CD4-positive, alpha-beta T cell treated with Interleukin-1 beta for 1 hour (primary cell): ENCODE measurements at places on chromosomes 16 and 17.

- peak; percentile 86 for DNase-seq
Measured at GRCh38 chr16:75433732-75434413, 570 bp upstream of the CFDP1 start.

- DNase-seq = no peak
Measured at GRCh38 chr16:72542102-72542501, 370.1 kb upstream of the PMFBP1 start.

DNA sequence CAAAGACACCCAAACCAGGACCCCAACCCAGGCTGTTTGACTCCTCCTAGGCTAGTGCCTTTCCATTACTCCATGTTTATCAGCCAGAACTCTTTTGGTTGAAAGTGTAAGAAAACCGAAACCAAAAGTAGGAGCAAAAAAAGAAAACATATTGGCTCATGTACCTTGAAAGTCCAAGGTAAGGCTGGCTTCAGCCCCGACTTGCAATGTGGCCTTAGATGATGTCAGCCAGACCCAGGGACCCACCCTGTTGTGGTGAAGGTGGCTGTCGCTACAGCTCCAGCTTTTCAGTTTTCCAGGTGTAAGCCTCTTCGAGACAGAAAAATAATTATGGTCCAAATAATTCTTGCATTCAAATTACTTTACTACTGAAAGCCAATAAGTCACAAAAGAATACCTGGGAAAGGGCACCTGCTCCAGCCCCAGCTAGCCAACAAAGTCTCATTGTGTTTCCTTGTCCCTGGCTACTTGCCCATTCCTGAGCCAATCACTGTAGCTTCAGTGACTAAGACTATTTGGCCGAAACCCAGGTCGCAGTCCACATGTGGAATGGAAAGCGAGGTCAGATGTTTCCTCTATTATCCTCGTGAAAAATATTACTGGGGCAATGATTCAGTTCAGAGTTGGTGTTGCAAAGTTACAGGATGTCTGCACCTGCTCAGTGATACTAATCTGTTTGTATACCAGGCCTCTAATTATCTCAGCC lies 20.7 kb downstream of the DNAH9 start:
- no peak for DNase-seq

GRCh38 chr17:7997186-7997585 lies 5.2 kb upstream of the GUCY2D start:
- peak; percentile 39 for DNase-seq

DNA sequence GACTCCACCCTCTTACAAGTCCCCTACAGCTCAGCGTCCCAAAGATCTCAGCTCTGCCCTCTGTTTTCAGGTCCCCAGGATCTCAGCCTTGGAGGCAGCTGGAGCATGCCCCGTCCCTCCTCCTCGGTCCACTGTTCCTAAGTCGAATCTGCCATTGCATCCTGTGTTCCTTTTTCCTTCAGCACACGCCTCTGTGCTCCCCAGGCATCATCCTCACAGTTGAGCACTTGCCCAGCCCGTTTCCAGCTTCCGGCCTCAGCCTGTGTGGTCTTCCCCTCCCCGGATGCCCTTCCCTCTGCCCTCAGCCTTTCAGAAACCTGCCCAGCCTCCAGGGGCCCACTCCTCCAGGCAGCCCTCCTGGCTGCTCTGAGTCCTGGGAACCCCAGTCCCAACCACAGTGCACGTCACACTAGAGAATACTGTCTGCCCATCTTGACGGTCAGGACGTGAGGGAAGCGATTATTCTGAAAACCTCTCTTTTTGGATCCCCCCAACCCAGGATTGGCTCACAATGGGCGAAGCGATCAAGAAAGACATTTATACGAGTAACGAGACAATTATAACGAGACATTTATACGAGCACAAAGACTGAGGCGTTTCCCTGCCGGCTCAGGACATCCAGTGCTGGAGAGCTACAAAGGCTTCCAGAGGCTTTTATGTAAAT lies 41.4 kb downstream of the RPH3AL start:
- DNase-seq = no peak

DNA sequence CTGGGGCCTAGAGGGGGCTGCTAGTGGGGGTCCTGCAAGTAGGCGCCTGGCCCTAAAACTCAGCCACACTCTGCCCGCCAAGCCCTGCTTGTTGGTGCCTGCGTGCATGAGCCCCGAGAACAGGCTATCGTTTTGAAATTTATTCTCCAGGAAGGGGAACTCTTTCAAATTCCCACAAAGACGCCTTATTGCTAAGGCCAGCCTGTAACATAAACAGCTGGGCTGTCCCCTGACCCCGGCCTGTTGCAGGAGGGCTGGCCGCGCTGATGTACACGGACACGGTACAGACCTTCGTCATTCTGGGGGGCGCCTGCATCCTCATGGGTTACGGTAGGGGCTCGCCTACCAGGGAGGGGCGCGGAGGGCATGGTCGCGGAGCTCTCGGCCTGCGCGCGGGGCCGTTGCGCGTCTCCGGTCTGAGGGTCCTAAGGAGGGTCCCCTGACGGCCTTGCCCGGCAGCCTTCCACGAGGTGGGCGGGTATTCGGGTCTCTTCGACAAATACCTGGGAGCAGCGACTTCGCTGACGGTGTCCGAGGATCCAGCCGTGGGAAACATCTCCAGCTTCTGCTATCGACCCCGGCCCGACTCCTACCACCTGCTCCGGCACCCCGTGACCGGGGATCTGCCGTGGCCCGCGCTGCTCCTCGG lies 4.3 kb downstream of the SLC5A2 start:
- DNase-seq = no peak

- no peak for DNase-seq
Measured at GRCh38 chr17:49822829-49823228, 25.0 kb downstream of the TAC4 start.

GRCh38 chr16:14496047-14496770 lies 133.9 kb downstream of the PARN start:
- no peak for DNase-seq

- no peak for DNase-seq
Measured at GRCh38 chr17:48628649-48629410, 2.7 kb upstream of the HOXB9 start.

GRCh38 chr17:2436316-2436905 lies 35.6 kb upstream of the MNT start:
- no peak for DNase-seq

GRCh38 chr17:41667280-41668041 lies 21.2 kb upstream of the EIF1 start:
- DNase-seq = no peak

DNA sequence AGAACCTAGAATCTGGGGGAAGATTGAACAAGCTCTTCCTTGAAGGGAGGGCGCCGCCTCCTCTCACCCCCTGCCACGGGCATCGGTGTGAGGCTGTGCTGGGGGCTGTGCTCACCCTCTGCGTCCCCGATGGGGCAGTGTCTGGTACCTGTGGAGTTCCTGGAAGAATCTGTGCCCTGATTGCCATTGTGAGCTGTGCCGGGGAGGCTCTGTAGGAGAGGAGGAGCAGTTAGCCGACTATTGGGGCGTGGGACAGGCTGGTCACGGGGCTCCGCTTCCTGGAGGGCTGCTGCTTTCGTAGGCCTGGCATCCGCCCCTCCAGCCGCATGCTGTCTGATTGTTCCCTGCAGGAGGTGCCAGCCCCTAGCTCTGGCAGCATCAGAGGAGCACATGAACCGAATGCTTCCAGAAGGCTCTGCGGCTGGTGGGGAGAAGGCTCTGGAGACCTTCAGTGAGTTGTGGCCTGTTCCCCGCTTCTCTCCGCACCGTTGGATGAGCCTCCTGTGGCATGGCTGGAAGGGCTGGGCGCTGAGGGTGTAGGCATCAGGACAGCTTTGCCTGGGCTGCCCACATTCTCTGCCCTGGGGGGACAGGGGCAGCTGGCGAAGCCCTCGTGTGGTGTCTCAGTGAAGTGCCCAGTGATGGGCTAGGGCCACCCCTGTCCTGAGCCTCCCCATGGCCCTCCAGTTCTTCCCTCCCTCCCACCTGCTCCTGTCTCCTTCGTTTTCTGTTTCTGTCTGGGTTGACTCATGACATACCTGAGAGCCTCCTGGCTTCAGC lies 86.9 kb downstream of the SEC14L1 start:
- no peak for DNase-seq

GRCh38 chr17:76511668-76512365 lies 10.6 kb upstream of the RHBDF2 start:
- DNase-seq = no peak

DNA sequence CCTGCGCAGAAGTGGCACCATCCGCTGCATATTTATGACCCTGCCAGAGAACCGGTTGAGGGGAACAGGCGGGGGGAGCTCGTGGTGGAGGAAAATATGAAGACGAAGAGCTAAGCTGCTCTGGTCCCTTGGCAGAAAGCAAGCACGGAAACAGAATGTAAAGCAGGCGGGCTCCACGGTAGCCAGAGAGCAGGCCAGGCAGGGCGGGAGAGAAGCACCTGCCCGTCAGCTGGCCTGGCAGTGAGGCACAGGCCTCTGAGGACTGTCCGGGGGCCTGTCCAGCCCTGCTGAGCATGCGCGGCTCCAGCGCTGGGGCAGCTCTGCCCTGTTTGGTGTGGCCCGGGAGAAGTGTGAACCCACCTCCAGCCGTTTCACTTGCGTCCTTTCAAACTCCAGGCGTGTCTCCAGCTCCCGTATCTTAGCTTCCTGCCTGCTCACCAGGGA lies 46.7 kb downstream of the PIPOX start:
- DNase-seq = no peak

DNA sequence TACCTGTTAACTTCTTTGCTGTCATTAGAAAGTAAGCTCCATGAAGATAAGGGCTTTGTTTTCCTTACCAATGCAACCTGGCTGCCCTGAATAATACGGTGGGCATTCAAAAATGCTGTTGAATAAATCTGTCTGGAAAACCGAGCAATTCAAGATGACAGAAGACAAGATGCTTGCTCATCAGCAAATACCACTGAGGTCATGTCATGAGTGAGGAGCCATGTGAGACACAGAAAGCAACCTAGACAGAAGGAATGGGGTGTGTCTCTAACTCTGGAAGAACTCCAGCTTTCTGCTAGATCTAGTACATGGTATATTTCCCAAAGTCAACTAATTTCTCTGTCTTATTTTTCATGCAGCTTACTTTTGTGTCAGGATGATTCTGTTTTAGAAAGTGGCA lies 64.2 kb downstream of the STH start:
- no peak for DNase-seq

DNA sequence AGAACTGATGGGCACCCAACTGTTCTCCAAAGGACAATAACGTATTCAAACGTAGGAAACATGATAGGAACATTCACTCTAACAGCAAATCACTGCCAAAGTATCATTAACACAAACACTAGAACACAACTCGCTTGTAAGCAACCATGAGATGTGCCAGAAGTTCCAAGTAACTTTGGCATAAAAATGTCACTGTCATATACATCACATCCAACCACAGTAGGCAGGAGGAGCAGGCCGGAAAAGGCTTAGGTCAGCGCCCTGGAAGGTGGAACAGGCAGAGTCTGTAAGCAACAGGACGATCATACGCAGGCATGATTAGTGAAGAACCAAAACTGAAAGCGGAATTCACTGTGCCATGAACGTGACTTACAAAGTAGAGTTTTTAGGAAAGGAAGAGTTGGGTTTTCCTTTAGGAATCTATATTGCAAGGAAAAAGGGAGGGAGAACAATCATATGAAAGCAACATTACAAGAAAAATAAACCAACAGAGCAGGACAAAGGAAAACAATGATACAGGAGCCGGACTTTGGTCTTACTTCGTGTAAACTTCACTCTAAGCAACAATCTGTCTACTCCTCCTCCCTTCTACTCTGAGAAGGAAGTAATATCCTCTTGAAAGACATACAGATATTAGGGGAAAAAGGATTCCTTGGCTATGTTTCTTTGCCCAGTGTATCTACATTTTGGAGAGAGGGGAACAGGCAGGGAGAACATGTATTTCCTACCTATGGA lies 52.3 kb downstream of the YWHAE start:
- DNase-seq = no peak

DNA sequence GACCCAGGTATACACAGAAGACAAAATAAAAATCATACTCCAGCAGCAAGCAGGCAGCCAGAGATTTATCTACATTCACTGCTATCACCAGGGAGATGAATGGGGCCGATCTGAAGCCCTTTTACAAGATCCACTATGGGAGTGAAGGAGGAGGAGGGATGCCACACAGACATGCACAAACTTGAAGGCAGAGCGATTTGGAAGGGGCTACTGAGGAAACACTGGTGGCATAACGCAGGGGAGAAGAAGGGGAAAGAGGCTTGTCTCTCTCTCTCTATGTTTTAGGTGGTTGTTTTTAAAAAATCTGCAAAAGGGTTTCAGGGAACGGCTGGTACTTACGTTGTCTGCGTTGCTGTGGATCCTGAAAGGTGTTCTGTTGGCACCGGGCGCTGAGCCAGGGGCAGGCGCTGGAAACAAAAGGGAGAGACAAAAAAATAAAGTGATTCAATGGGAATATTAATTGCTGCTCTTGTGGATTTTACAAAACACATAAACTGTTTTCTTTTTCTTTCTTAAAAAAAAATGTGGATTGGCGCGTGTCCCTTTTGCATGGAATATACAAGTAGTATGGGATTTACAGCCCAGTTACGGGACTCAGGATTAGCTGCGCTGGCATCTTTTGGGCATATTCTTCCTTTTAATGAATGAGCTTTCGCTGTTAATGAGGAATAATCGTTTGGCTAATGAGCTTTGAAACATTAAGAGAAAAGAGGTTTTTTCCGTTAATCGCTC lies 255.3 kb upstream of the PMFBP1 start:
- no peak for DNase-seq
